Activated CD8-positive, alpha-beta memory T cell treated with anti-CD3 and anti-CD28 coated beads for 1 hour (primary cell): ENCODE measurements at places on chromosomes 4 and X.

DNA sequence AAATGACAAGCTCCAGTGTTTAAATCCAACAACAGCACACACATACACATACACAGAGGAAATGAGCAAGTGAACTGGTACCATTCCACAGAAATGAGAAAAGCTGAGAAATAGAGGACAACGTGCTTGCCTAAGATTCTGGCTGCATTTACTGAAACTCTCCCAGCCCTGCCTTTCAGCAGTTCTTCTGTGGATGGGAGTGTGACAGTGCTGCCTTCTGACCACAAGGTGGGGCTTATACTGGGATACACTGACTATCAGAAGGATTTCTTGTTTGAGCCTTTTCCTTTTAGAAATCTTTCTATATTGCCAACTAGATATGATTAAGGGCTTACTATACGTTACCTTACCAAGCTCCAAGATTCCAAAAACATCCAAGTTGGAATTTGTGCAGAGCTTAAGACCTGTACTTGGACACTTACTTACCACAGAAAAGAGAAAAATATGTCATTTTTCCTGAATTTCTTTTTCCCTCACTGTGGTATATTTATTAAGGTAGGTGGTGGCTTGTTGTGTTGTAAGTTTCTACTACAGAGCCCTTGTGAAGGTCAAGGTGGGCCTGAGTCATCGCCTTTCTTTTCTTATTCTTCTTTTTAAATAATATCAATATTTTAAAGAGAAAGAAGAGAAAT is 10.7 kb upstream of the CXCL8 start:
- DNase-seq: no peak

DNA sequence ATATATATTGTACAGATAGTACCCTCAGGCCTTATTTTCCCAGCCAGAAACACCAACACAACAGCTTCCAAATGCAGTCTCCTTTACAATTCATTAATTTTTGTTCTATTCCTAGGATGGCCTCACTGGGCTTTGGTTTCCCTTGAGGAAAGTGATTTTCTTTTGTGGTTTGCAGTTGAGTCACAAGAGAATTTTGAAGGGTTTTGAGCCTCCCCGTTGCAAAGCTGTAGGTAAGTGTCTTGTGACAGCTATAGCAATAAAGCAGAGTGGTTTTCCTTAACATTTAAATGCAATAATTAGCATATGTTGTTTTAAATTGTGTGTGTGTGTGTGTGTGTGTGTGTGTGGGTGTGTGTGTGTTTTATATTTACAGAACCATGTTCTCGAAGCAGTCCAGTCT is 54.1 kb upstream of the WDR17 start:
- no peak for DNase-seq

GRCh38 chr4:28232951-28233350 is 1372.3 kb downstream of the STIM2 start:
- no peak for DNase-seq

DNA sequence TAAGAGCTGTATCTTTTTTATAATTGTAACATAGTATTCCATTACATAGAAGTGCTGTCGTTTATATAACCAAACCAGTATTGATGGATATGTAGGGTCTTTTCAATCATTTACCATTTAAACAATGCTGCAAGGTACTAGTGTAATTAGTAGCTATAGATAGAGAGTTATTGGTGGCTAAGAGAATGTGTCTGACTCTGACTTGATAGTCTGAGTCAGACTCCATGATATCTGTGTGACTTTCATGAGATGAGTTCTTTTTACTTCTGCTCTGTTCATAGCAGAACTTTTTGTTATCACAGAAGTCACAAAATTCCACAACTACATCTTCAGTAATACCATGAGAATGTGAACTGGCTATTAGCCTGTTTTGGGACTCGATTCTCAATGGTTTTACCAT is 150.6 kb downstream of the FHIP1A start:
- no peak for DNase-seq

DNA sequence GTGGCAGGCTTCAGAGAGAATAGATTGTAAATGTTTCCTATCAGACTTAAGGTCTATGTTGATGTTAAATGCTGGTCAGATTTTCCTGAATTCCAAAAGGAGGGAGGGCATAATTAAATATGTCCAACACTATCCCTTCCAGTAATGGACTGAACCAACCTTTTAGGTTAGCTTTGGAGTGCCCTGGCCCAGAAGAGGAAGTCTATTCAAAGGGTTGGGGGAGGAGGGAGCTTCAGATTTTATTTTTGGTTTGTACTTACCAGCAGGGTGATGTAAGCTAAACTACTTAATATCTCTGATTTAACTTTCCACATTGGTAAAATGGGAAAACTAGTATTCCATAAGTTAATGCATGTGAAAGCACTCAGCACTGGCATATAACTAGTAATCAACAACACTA is 91.1 kb downstream of the RBM46 start:
- no peak for DNase-seq

GRCh38 chr4:181823645-181824044 is 419.6 kb upstream of the TENM3 start:
- DNase-seq: no peak

GRCh38 chr4:15182600-15183220 is 180.4 kb downstream of the CPEB2 start:
- DNase-seq: no peak

DNA sequence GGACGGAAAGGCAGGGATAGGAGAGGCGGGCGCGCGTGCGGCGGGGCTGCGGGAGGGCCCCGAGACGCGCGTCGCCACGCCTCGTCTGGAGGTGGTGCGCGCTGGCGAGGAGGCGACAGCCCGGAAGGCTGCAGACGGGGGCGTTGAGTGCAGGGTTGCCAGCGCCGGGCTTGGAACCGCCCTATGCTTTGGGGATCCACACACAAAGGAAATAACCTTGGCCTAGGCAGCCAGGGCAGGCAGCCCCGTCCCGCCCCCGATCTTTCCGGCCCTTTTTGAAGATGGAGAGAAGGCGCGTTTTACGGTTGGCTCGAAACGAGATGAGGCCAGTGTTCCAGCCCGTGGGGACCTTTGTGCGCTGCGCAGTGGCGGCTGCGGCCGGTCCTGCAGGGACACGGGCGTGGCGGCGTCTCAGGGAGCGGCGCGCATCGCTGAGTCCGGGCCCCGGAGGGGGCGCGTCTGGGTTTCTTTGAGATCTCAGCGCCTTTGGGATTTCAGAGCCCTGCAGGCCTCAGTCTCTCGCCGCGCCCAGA is 50.8 kb upstream of the TRIM2 start:
- DNase-seq: peak; percentile 39

DNA sequence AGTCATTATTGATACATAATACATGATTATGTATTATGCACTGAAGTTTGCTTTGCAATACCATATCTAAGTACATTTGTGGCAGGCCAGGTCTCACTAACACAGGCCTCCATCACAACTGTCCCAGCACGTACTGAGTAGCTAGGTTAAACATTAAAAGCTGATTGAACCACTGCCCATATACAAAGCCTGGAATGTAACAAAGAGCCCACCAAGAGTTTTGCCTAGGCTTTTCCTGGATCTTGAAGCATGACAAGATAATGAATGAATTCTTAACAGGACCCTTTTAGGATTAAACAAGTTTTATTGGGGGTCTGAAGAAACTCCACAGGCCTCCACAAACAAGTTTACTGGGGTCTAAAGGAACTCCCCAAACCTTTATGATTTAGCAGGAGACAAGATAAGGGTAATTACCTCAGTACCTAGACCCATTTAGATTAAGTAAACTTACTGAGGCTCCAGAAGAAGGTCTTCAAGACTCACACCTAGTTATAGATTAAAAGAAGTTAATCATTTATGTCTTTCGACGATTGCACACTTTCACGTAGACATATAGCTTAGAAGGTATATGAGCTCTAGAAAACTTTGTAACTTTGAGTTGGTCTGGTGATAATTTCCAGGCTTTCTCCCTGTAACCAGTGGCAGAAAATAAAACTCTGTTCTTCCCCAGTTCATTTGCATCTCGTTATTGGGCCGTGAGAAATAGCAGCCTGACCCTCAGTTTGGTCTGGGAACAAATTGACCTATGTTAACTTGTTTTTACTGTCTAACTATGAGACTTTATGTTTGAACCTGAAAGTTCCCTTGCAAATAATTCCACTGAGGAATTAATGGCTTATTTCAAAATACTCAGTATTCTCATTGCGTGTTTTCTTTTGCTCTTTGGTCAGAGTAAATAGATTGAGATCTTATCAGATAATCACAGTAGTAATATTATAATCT is 84.8 kb downstream of the PHEX start:
- no peak for DNase-seq

- no peak for DNase-seq
These were observed 99.5 kb upstream of the FAM9B start for GRCh38 chrX:9133426-9133825.

DNA sequence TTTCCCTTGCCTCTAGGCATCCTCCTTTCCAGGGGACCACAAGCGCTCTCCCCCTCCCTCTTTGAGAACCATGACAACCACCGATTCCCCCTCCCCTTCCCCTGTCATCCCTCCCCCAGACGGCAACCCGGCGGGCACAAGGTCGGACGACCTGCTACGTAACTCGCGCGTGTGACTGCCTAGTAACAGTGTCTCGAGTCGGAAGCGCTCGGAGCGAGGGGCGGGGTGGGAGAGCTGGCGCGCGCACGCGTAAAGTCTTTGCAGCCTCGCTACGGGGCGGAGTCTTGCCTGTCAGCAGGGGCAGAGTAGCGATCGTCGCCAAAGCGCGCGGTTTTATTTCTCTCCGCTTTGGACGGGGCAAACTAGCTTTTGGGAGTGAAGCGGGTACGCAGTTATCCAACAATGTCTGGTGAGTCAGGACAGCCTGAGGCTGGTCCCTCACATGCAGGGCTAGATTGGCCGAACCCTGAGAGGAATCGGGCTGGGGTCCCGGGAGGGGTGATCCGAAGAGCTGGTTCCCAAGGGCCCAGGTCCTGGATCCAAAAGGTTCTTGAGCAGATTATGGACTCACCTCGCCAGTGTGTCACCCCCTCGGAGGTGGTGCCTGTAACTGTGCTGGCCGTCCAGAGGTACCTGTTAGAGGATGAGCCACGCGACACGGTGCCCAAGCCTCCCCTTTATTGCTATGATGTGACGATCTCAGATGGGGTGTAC is at the start of gene RADX:
RADX (plus strand) TSS at position 300 of the 714 bp plus-strand sequence; CDS start at position 403, 103 bp downstream.
- DNase-seq: peak; percentile 70

- no peak for DNase-seq
These were observed 39.6 kb downstream of the TMEM164 start for GRCh38 chrX:110042496-110042895.

DNA sequence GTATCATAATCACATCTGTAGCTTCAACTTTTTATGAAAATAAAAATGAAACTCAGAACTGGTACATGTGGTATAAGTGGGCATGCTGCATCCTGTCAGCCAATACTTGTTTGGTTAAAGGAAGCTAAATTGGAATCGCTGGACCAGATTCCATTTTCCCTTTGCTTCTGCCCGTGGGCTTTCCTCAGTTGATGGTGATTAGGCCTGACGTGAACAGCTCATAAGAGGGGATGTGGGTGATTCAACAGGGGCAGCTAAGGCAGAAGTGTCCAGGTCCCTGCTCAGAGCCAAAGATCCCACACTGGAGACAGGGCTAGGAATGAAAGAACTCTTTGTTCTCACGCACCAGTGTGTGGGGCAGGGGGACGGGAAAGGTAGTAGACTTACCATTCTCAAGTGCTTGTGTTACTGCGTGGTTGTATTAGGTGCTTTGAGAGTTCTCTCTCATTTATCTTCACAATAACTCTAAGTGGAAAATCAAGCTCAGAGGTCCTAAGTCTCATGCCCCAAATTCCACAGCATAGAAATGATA is 63.2 kb upstream of the GUCY1A1 start:
- no peak for DNase-seq

DNA sequence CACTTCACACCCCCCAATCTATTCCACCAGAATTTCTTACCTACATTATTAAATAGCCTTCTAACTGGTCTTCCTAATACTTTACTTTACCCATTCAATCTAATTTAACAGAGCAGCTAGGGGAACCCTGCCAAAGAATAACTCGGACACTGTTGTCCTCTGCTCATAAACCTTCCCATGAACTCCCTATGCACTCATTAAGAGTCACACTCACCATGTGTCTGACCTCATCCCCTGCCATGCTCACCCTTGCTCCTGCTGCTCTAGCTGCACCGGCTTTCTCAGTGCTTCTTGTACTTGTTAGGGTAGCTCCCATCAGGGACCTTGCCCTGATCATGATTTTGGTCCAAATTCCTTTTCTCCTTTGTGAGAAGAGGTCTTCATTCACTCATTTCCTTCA is 54.6 kb upstream of the GUCY1A1 start:
- DNase-seq: no peak

DNA sequence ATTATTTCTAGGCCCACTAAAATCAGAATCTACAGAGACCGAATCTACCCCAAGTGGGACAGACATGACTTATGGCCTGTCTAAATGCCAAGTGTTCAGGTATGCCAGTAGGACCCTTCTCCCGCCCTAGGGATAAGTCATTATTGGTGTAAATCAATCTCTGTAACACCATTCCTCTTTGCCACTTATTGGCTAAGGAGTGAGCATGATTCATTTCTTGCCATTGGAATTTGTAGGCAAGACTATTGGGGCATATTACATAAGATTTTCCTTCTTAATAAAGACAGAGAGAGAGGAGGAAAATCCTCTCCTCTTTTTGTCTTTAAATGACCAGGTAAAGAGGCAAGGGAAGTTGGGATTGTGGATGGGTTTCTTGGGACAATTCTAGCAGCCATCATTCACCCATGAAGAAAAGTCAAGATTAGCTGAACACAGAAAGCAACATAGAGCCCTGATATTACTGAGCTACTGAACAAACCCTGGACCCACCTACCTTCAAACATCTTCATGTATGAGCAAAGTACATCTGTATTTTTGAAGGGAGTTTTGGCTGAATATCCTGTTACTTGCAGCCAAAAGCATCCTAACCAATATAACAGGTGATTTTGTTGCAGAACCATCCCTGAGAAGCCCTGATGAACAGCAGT is 2.6 kb downstream of the SLC9B2 start:
- DNase-seq: no peak

DNA sequence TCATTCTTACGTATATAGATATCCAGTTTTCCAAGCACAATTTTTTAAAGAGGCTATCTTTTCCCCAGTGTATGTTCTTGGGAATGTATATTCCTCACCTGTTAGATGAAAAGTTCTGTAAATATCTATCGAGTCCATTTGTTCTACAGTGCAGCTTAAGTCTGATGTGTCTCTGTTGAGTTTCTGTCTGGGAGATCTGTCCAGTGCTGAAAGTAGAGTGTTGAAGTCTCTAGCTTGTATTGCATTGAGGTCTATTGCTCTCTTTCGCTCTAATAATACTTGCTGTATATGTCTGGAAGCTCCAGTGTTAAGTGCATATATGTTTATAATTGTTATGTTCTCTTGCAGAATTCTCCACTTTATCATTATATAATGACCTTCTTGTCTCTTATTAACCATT is 373.1 kb downstream of the PPARGC1A start:
- DNase-seq: no peak

GRCh38 chr4:89249716-89250361 is 57.8 kb downstream of the GPRIN3 start:
- DNase-seq: no peak

- no peak for DNase-seq
These were observed 856 bp downstream of the SAT1 start for GRCh38 chrX:23783589-23784469.

GRCh38 chrX:97155816-97156215 is 272.1 kb downstream of the RPA4 start:
- DNase-seq: no peak

- DNase-seq: no peak
These were observed 13.1 kb upstream of the SLC9B1 start for GRCh38 chr4:103032574-103032973.

GRCh38 chr4:142548491-142548890 is 297.6 kb downstream of the INPP4B start:
- DNase-seq: no peak

GRCh38 chr4:113687067-113687718 is 74.3 kb downstream of the CAMK2D start:
- DNase-seq: no peak

GRCh38 chrX:81229229-81229628 is 27.3 kb downstream of the SH3BGRL start:
- no peak for DNase-seq

GRCh38 chrX:152733261-152733975 is at the start of the genes CSAG1 and MAGEA12:
TSS of gene CSAG1 (minus strand) at chrX:152733721. CDS start at chrX:152732460, 1,261 bp downstream.
TSS of gene MAGEA12 (plus strand) at chrX:152733757. CDS start at chrX:152736162, 2,405 bp downstream.
- no peak for DNase-seq
